ENCODE measurements at places on chromosomes 13 and 19.

DNA sequence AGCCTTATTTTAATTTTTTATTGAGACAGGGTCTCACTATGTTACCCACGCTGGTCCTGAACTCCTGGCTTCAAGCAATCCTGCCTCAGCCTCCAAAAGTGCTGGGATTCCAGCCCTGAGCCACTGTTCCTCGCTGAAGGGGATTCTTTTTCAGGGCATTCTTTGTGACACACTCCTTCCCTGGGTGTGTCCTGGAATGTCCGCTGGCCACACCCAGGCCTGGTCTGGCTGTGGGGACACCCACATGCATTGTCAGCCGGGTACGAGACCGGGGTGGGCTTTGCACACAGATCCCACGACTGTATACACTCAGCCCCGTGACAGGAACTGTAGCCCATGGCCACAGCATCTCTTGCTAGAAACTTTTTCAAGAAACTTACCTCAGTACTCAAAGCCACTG is 34.4 kb upstream of the GATAD2A start:
- DNase-seq: no peak

DNA sequence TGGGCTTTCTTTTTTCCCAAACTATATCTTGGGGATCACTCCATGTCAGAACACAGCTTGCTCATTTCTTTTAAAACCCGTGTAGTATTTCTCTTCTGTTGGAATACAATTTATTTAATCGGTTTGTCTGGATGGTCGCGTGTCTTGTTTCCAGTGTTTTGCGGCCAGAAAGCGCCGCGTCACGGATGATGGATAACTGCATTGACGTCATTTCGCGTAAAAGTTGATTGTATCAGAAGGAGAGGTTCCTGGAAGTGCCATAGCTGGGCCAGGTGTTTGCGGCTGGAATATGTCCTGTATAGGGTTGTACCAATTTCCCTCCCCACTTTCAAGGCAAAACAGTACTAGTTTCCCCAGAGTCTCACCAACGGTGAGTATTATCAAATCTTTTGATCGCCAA is 9.7 kb downstream of the ACTL9 start:
- no peak for DNase-seq

GRCh38 chr13:18954254-18954653 is 227.4 kb downstream of the TUBA3C start:
- DNase-seq: no peak

- no peak for DNase-seq
Observed at GRCh38 chr19:43599635-43600295, 3.4 kb downstream of the ZNF576 start.

- DNase-seq: peak; percentile 87
Observed at GRCh38 chr19:38335949-38336637, 463 bp downstream of the CATSPERG start.

- DNase-seq: no peak
Observed at GRCh38 chr13:47673009-47673850, 327.8 kb downstream of the SUCLA2 start.

DNA sequence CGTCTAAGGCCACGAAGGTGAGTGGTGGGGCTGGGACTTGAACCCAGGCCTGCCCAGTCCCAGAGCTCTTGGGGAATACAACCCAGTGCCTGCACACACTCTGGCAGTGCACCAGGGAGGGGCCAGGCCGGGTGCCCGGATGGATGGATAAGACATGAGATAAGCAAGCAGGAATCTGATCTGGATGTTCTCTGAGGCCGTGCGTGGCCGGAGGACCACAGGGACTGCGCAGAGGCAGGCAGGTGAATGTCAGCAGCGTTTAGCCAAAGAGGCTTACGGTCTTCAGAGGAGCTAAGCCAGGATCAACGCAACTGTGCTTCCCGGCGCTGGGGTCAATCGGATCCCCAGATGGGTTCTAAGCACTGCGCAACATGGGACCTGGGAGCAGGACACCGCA is 1.5 kb downstream of the ZNF787 start:
- DNase-seq: no peak

DNA sequence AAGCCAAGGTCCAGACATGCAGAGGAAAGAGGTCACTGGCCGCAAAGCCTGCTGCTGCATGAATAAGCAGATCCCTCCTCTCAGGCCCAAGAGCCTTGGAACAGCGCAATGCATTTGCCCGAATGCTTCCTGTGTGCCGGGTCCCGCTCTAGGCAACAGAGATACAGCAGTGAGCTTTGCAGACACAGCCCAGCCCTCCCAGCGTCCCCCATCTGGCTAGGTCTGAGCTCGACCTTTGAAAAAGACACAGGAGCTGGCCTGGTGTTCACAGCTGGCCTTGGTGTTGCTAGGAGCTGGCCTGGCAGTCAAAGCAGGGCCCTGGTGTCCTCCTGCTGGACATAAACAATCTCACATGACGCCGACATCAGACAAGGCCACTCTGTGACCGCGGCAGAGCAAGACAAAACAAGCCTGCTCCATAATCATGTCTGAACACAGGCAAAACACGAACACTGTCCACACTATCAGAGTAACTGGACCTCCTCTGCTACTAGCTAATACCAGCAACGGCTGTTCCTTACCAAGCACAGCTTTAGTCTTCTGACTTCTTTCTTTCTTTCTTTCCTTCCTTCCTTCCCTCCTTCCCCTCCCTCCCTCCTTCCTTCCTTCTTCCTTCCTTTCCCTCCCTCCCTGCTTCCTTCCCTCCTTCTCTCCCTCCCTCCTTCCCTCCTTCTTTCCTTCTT is 5.7 kb upstream of the PEX11G start:
- no peak for DNase-seq

- DNase-seq: no peak
Observed at GRCh38 chr13:113066142-113066455, 39.5 kb upstream of the F7 start.

DNA sequence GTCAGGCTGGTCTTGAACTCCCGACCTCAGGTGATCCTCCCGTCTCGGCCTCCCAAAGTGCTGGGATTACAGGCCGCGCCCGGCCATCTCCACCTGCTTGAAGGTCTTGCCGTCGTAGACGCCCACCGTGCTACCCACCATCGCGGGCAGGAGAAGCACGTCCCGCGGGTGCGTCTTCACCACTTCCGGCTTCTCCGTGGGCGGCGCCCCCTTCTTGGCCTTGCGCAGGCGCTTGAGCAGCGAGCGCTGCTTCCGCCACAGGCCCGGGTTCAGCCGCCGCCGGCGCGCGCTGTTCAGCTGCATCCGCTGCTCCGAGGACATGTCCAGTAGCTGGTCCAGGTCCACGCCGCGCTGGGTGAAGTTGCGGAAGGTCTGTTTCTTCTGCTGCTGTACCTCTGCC is 21.6 kb downstream of the EFNA2 start:
- no peak for DNase-seq

- peak; percentile 82 for DNase-seq
Observed at GRCh38 chr13:27424246-27425157, at the start of gene GTF3A. Gene GTF3A (plus strand): TSS chr13:27424619.

DNA sequence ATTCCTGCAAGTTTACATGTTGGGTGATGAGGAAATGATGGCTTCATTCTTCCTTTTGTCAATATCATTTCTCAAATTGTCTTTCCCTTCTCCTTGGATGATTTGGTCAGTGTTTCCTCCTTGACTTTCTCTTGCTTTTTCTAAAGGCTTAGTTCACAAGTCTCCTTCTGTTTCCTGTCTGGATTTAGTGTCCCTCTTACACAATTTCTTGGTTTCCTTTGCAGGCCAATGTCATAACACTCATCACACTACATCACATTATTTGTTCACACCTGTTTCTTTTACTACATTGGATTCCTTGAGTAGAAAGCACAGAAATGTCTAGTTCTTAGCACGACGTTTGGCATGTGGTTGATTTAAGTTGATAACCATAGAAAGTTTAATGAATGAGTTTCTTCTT is 490.7 kb downstream of the TDRD3 start:
- DNase-seq: no peak

GRCh38 chr19:41521931-41522555 is 53.9 kb upstream of the CEACAM21 start:
- no peak for DNase-seq

DNA sequence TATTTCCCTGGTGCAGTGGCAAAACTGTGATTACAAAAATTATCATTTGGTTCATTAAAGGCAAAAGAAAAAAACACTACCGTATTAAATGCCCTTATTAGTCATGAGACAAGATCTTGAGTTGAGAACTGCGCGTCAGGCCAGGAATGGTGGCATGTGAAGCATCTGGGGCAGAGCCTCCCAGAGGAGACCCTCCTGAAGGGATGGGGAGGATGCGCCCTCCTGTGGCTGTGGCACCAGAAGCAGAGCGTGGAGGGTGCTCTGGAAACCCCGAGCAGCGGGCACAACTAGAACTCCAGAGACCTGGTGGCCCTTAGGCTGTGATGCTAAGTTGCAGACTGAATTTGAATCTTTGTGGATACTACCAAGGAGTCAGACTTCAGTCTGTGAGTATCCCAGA is 11.5 kb downstream of the CUL4A start:
- DNase-seq: no peak

- DNase-seq: no peak
Observed at GRCh38 chr19:13825489-13826441, 30.5 kb downstream of the ZSWIM4 start.

DNA sequence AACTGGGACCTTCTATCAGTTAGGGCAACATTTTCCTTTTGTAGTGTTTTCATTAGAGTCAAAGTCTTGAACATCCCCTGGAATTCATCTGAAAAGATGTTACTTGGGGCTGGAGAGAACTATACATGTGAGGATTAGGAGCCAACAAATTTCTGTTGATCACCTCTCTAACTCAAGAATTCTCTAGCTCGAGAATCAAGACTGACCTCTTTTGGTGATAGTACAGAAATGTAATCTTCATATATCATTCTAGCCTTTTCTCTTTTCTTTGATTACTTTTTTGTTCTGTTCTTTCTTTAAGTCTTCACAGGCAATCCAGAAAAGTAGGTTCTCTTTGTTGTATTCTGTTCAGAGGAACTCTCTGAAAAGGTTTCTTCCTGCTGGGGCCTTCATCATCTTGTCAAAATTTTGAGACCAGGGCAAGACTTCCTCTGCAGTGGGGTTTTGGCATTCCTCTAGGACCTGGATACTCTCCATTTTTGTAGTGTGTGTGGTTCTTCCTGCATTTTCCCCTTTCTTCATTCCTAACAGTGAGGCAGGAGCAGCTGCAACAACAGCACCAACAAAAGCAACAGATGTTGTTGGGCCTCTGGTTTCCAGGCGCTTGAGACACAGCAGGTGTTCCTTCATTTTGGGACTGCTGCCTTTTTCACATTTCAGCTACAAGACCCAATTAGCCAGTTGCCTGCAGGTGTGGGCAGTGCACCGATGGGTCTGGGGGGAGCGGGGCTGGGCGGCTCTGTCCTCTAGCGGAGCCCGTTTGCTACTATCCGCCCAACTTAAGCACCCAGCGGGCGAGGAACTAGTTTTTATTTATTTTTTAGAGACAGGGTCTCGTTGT is 26.2 kb downstream of the ELF1 start:
- DNase-seq: no peak

GRCh38 chr13:109615721-109616420 is 170.5 kb downstream of the IRS2 start:
- no peak for DNase-seq

DNA sequence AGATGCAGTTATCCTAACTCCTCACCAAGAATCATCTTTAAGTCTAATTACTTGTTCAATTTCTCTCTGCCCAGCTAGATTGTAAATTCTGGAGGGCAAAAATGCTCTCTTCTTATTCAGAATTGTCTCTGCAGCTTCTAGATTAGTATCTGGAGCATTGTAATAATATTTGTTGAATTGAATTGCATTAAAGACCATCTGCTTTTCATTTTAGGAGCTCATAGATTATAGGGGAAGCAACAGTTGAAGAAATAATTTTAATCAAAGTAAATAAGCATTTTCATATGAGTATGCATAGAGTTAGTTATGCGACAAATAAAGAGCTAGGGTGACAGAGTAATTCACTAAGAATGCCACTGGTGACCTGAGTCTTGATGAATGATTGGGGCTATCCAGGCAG is 222.8 kb downstream of the SPRY2 start:
- no peak for DNase-seq
